ENCODE measurements at places on chromosomes 5 and 9.

DNA sequence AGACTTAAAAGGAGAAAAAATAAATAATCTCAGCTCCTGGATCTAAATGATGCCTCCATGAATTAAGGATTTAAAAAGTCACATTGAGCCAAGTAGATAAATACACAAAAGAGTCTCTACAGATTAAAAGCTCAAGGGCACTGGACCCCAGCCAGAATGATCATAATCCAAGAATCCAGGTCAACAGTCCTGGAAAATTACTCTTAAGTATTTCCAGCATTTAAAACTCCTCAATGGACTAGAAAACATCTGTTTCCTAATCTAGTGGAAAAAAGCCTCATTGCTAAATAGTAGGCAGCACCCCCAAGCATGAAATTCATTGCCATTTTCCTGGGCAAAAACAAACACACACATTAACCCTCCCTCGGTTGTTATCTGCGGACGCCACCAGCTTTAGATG, 96.8 kb downstream of the FRMD3 start:
- DNase-seq: no peak

- no peak for DNase-seq
Observed at GRCh38 chr9:114701988-114702387, 20.0 kb upstream of the TEX48 start.

- DNase-seq: no peak
Observed at GRCh38 chr5:142206801-142207200, 98.2 kb downstream of the NDFIP1 start.

DNA sequence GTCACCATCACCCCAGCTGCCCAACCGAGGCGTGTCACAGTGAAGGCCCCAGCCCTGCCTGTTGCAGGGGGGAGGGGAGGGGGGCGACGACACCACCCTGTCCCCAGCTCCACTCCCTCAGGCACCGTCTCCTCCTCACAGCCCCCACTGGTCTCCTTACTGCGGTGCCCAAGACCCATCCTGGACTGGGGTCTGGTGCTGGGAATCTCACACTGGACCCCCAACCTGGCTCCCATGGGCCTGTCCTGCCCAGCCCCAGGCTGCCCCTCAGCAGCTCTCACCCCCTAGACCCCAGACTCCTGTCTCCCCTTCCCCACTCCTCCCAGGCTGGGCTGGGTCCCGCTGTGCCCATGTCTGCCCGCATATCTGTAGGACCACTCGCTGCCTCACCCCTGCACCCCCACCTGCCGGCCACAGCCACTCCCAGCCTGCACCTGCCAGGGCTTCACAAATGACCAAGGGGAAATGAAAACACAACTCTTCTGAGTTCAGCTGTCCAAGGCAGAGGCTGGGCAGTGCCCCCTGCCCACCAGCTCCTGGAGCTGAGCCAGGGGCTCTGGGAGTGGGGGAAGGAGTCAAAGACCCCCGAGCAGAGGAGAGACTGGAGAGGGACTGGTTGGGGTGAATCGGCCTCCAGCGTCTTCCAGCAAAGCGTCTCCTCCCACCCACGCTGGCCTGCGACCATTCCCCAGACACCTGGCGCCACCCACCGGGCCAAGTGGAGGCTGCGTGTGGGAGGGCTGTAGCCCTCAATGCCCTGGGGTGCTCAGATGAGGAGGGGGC, 32.6 kb upstream of the EGFL7 start:
- DNase-seq: peak; percentile 46

DNA sequence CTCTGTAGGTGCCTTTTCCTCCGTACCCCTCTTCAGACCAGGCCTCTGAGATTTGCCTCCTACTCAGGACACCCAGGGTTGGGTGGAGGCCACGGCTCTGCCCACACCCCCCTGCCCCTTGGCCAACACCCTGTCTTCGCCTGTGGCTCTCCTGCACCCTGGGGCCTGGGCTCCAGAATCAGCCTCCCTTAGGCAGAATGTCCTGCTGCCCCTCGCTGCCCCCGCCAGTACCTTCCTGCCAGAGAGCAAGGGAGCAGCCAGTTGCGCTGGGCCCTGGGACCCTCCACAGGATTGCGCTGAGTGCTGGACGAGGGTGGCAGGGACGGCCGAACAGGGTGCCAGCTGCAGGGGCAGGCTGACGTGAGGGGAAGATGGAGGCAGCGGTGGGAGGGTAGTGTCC, 53.5 kb downstream of the COL5A1 start:
- no peak for DNase-seq

- DNase-seq: no peak
Observed at GRCh38 chr5:7976411-7977190, 107.7 kb downstream of the MTRR start.

- no peak for DNase-seq
Observed at GRCh38 chr5:56409331-56410190, 176.4 kb upstream of the ANKRD55 start.

GRCh38 chr9:134295101-134295745, 31.0 kb upstream of the RXRA start:
- no peak for DNase-seq

DNA sequence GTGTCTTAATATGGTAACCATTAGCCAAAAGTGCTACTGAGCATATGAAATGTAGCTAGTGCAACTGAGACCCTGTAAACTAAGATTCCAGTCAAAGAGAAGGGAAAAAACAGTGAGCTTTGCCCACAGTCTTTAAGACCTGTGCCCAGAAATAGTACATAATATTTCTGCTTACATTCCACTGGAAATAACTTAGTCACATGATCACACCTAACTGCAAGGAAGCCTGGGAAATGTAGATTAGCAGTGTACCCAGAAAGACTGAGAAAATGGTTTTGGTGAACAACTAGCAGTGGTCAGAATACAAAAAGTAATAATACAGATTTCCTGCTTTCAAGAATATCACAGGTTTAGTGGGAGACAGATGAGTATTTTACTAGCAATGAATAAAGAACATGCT, 2.5 kb upstream of the CPLANE1 start:
- no peak for DNase-seq

- DNase-seq: no peak
Observed at GRCh38 chr9:123335193-123335985, 20.6 kb upstream of the CRB2 start.

DNA sequence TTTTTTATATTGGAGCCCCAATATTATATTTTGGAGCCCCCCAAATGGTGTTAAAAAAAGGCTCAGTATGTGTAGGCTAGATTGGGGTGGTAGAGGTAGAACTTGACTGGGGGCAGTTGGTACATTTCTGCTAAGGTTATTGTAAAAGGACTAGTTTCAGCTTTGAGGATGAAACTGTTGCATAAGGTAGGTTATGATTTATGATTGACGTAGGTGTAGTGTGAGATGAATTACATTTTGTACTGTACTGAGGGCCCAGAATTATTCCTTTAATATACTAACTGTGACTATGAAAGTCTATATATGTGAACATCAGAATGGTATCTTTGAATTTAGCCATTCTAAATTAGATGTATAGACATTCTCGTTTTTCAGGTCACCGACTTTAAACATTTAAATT, 3.6 kb downstream of the RIC1 start:
- DNase-seq: no peak

DNA sequence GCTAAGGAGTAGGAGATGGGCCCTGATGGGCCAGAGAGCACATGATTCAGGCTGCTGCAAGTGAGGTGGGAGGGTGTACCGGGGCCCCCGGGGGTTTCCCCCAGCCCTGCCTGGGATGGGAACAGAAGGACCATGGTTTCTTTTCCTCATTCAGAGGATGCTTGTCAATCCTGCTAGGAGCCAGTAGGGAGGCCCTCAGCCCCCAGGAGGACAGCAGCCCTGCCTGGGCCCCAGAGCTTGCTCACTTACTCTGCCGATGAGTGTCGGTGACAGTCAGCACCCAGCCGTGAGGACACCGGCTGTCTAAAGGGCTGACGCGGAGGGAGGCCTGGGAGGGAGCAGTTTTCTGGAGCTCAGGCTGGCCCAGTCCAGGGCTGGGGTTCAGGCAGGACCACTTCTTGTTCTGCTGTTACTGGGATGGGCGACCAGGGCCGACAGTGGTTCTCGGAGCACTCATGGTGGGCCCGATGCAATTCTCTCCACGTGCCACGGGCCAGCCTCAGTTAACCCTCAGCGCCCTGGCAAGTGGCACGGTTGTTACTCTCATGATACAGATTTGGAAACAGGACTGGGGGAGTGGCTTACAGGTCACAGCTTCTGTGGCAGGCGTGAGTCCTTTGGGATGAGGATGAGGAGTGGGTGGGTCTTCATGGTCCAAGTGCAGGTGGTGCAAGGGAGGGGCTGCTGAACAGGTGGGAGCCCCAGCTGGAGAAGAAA, 1.8 kb downstream of the ARRDC1 start:
- no peak for DNase-seq

DNA sequence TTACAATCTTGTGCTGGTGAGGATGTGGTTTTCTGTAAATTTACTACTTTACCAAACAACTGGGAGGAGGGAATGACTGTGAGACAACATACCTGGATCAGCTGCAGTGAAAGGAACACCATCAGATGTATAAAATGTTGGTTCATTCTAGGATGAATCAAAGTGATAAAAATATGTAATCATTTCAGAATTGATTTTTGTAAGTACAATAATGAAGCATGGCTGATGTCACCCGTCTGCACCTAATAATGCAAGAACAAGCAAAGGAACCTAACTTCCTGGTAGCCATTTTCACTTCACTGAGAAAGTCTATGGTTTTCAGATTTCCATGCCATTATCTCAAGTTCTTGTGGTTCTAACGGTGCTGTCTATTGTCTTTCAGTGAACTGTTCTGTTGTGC, 18.7 kb upstream of the C5orf34 start:
- no peak for DNase-seq

DNA sequence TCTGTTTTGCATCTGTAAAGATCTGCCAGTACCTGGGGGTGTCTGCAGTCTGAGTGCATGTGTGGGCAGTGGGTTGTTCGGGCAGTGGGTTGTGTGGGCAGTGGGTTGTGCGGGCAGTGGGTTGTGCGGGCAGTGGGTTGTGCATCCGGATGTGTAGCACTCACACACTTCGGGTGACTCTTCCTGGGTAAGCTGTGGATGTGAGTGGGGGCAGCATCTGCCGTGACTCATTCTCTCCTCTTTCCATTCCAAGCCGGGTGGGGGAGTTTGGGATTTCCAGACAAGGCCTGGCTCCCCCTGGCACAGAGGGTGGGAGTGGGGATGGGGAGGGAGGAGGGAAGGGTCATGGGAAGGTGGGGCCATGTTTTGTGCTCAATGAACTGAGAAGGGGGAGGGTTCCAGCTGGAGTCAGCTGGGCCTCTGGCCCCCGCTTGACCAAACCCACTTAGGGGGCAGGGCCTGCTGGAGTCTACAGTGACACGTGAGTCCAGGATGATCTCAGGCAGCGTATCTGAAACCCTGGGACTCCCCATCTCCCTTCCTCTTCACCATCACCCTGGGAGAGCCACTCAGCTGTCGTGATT, 8.3 kb downstream of the CRB2 start:
- no peak for DNase-seq

DNA sequence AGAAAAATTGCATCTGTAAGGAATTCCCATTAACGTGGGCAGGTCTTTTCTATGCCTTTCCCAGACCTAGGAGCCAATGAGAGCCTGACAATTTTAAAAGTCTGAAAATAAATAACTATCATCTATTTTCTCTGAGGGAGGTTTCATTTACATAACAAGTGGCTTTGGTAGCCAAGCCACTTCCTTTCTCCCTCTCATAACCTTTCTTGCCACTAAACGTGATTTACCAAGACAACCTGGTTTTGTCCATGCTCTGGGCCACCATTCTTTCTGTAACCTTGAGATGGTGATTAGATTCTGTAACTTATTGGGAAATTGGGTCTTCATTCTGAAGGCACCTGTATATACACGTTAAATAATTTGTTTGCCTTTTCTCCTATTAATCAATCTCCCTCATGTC, 1046.9 kb downstream of the CDH12 start:
- no peak for DNase-seq
